ENCODE measurements at places on chromosomes 16 and 17.

GRCh38 chr17:50596191-50597037 lies 35.9 kb downstream of the CACNA1G start:
- no peak for DNase-seq

GRCh38 chr17:21549107-21549687 lies 143.1 kb upstream of the KCNJ18 start:
- no peak for DNase-seq

DNA sequence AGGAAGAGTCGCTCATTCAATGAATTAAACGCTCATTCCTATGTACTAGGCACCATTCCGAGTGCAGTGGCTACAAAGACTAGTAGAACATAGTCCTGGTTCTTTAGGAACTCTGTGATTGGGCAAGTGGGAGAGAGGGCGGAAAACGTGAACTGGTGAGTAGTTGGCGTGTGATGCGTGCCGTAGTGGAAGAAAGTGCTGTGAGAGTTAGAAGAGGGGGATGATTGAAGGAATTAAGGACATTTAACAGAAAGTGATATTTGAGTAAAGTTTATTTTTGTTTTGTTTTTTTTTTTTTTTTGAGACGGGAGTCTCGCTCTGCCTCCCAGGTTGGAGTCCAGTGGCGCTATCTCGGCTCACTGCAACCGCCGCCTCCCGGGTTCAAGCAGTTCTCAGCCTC lies 7.9 kb upstream of the SLFN14 start:
- DNase-seq, result no peak

- no peak for DNase-seq
These were observed 36.0 kb upstream of the EMP2 start for GRCh38 chr16:10616419-10616755.

DNA sequence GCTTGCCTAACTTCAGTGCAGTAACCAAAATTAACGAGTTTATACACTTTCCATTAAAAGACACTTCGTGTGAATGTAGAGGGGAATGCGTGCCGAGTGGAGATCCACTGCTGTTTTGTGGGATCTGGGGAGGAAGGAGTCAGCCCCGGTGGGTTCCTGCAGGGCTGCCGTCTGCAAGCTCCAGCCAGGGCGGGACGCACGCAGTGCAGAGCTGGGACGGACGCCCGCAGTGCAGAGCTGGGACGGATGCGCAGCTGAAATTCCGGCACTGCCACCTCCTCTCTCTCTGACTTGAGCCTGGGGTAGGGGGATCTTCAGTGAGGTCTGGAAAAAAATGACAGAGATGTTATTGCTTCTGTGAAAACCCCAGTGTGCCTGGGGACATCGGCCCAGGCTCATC lies 16.5 kb upstream of the ZC3H18 start:
- no peak for DNase-seq

DNA sequence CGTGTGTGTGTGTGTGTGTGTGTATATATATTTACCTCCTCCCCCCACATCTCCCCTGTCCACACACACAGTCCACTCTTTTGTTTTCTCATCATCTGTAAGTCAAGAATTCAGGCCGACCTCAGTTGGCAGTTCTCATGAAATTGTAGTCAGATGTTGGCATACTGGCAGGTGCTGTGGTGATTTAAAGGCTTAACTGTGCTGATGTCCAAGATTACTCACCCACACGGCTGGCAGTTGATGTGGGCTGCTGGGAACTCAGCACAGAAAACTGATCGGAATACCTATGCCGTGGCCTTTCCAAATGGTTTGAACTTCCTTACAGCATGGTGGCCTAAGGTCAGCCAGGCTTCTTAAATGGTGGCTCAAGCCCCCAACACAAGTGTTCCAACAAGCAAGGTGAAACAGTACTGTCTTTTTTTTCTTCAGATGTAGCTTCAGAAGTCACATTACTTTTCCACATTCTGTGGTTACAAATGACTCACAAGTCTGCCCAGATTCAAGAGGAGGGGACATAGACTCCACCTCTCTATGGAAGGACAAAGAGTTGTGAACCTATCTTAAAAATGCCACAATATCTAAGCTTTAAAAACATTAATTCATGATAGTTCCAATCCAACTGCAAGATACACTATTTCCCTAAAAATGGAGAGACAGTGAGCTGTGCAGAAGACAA lies 198.5 kb upstream of the HS3ST4 start:
- no peak for DNase-seq

- DNase-seq, result no peak
These were observed 166.0 kb downstream of the PHKB start for GRCh38 chr16:47627085-47627639.

DNA sequence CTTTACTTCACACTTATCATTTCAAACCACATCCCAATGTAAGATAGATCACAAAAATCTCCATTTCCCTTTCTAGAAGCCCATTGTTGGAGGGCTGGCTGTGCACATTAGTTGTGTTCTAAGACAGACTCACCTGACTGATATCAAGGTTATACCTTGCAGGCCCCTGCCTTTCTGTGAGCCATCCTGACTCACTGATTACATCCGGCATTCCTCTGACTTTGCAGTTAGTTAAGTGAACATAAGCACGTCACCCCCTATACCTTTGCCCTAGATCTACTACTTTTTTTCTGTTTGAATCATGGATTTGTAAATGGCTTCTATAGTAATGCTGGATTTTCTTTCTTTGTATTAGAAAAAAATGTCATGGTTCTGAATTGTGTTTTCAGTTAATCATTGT lies 78.3 kb downstream of the TANGO6 start:
- no peak for DNase-seq

DNA sequence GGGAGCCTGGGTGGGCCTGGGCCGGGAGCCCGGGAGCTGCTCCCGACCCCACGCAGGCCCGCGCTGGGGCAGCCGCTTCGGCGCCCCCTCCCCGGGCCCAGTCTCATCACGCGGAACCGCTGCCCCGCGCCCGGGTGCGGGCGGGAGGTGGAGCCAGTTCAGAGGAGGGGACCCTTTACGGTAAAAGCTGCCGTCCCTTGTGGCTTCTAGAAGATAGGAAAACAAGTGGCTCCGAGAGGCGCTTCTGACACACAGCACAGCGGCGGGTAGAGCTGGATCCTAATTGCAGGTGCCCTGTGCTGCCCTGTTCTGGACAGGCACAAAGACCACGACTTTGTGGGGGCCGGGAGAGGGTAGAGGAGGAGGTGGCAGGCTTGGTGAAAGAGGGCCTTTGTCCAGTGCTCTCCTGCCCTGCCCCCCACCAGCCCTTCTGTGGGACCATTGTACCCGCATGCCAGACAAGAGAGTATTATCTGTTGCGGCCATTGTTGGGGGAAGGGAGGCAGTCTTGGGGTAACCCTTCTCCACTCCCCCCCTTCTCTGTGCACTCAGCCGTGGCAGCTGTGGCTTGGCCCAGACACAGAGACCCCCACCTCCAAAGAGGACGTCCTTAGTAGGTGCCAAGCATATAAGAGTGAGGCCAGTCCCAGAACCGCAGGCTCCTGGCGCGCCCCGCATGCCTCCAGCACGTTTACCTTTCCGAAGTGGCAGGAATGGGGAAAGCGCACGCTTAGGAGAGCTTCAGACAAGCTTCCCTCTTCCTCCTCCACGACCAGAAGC lies 736 bp downstream of the CNP start:
- DNase-seq, result peak; percentile 23

DNA sequence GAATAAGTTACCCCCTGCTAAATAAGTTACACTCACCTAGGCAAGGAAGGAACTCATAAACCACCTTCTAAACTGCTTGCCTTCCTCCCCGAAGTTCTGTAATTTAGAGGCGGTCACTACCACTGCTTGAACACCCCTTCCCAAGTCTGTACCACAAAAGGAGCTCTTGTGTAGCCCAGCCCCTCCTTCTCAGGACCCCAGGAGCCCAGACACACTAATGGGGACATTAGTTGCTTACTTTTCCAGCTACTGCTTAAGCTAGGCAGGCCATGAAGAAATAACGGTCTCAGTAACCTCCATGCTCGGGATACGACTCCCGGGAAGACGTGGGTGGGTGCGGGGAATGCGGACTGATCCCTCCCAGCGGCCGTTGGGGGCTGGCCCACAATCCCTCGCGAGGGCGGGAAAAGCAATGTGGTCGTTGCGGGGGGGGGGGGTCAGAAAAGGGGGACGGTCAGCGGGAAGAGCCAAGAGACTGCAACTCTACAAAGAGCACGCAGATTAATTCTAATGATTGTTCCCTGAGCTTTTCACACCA lies at the start of gene TEX14:
Gene TEX14, minus strand, starts transcription at position 345 of the 538 bp plus-strand sequence. CDS start 40,044 bp downstream, outside the sequence.
- no peak for DNase-seq

GRCh38 chr17:47352848-47353247 lies 29.1 kb downstream of the EFCAB13 start:
- no peak for DNase-seq

DNA sequence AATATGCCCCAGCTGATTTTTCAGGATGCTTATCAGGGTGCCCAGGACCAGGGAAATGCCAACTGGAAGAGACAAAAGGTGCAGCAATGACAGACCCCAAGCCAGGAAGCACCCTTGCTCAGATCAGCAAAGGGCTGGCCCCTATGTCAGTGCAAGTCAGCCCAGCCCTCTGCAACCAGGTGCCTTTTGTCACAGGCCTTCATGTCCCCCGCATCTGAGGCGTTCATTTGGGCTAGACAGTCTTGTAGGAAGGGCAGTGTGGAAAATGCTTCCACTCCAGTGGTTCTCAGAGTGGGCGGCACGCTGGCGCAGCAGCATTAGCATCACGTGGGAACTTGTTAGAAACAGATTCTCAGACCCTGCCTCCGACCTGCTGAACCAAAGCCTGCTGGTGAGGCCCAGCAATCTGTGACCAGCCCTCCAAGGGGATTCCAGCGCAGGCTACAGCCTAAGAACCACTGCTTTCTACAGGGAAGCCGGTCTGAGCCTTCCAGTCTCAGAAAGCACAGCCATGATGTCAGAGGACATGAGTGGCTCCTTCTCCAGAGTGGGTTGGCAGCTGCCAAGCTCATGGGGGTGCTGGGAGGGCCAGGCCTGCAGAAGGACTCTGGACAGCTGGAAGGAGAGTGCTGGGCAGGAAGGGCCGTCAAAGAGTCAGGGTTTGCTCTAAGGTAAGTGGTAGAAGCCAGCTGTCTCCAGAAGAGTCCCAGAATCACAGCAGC lies 13.1 kb downstream of the SLC47A2 start:
- DNase-seq, result no peak

DNA sequence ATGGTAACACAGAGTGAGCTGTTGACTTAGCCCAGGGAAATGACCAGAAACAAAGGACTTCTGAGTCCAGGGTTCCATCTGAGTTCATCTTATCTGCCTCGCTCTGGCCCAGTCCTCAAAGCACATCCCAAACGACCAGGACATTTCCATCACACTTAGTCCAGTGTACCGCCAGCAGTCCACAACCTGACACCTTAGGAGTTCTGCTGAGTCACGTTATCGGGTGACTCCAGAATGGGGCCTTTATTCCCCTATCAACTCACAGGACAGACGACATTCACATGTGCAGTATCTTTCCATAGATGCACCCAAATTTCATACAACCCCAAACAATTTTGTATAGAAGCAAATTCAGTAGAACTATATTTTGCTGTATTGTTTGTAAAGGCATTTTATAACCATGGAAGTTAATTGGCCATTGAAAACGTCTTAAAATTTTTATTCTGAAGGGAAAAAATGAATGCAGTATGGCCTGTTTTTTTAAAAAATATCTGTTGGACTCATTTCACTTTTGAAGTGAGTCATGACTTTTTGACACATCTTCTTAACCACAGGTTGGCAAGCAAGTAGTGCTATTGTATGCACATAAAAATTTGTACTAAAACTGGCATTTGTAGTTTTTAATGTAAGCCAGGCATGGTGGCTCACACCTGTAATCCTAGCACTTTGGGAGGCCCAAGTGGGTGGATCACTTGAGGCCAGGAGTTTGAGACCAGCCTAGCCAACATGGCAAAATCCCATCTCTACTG lies 46.3 kb downstream of the ZNF18 start:
- no peak for DNase-seq

DNA sequence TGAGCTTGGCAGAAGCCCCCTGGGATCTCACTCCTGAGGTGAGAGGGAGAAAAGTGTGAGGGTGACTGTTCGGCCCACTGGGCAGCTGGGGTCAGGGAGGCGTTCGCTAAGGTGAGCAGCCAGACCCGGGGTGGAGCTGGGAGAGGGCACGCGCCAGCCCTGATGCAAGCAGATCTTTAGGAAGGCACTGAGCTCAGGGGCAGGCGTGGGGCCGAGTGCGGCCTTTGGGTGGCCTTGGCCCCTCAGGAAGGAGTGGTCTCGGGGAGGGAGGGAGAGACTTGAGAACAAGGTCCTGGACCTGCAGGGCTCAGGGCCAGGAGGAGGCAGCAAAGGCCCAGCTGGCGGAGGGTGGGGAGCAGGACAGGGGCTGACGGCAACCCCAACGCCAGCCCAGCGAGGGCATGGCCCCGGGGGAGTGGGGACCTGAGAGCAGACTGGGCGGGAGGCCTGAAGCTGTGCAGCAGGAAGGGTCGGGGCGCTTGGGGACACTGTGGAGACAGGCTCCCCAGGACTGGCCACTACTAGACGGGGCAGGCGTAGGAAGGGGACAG lies 14.5 kb upstream of the WDR45B start:
- DNase-seq, result no peak

GRCh38 chr17:38704606-38705522 lies at the start of gene MLLT6:
MLLT6 (plus strand) TSS chr17:38705273; CDS start chr17:38705633, 360 bp downstream.
- peak; percentile 80 for DNase-seq

DNA sequence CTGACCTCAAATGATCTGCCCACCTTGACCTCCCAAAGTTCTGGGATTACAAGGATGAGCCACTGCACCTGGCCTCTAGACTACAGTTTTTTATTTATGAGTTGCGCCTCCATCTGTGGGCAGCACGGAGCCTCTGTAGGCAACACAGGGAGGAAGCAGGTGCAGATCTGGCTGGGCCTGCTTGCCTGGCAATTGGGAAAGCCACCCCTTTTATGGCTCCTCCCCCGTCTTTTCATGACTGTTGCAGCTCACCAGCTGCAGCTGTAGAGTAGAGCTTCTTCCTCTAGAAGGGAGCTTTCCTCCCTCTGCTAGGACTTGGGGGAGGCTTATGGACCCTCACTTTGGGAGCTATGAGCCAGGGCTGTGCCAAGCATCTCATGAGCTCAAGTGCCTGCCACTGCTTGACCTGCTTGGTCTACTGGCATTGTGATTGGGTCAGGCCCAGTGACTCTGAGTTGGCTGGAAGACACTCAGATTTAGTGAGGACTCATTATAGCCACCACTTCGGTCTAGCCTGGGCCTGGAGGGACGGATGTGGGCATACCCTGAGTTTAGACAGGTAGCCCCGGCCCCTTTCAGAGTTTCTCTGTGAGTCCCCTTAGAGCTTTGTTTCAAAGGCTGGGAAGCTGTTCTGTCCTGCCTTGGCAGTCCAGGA lies 6.9 kb upstream of the SLC7A6 start:
- peak; percentile 49 for DNase-seq

- no peak for DNase-seq
These were observed 1.3 kb upstream of the CPSF4L start for GRCh38 chr17:73262676-73263642.

- DNase-seq, result no peak
These were observed 14.0 kb downstream of the HS3ST3A1 start for GRCh38 chr17:13587487-13588338.

DNA sequence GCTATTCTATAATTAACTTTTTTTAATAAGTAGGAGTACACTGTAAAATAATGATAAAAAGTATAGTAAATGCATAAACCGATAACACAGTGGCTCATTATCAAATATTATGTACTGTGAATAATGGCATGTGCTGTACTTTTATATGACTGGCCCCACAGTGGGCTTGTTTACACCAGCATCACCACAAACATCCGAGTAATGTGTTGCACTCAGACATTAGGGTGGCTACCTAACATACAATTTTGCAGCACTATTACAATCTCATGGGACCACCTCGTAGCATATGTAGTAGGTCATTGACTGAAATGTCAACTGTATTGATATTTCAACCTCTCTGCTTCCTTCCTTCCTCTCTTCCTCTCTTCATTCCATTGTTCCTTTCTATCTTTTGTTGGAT lies 51.7 kb downstream of the TBX4 start:
- DNase-seq, result no peak

GRCh38 chr17:28384281-28385036 lies 13.0 kb downstream of the SARM1 start:
- peak; percentile 72 for DNase-seq

GRCh38 chr16:83842291-83842690 lies 34.5 kb downstream of the HSBP1 start:
- DNase-seq, result no peak
